ENCODE measurements at places on chromosomes 2 and 18. TPM values are rescaled to one million over a fixed set of nuclear protein-coding genes. Genes with fewer than 3 reads are reported as not detected.

GAREM1 gene
- polyA plus RNA-seq = not detected

DTNA gene
- not detected for polyA plus RNA-seq

ZSWIM2 gene
- not detected for polyA plus RNA-seq

DUSP2 gene
- polyA plus RNA-seq = 875 TPM

HOXD3 gene
- polyA plus RNA-seq = not detected

SERPINB4 gene
- polyA plus RNA-seq = not detected

CCDC148 gene
- polyA plus RNA-seq = not detected

LONRF2 gene
- not detected for polyA plus RNA-seq

DES gene
- not detected for polyA plus RNA-seq

UBXN4 gene
- polyA plus RNA-seq = 99.5 TPM

AFF3 gene
- 1.4 TPM for polyA plus RNA-seq

CTAGE1 gene
- not detected for polyA plus RNA-seq

RAB27B gene
- 3.9 TPM for polyA plus RNA-seq

SLC9A2 gene
- polyA plus RNA-seq = not detected

EN1 gene
- not detected for polyA plus RNA-seq

GFPT1 gene
- polyA plus RNA-seq = 11.0 TPM

REG1B gene
- not detected for polyA plus RNA-seq

SERPINB13 gene
- not detected for polyA plus RNA-seq

GALNT14 gene
- not detected for polyA plus RNA-seq
